Esophagus muscularis mucosa (tissue), 4 donors: ENCODE measurements at places on chromosomes 13 and 19. TPM values are rescaled to one million over a fixed set of nuclear protein-coding genes. Genes with fewer than 3 reads are reported as not detected.

Gene GZMM
- not detected for total RNA-seq

Gene KLK14
- total RNA-seq = not detected

Gene KIR2DL1
- total RNA-seq = not detected

Gene ZNF490
- 6.3 TPM for total RNA-seq

Gene CD37
- total RNA-seq = 13.3 TPM

Gene PRX
- 7.3 TPM for total RNA-seq
